ENCODE measurements at places on chromosomes 12 and 14.

GRCh38 chr12:84756961-84757360, 155.6 kb downstream of the SLC6A15 start:
- DNase-seq: peak; percentile 76

GRCh38 chr12:118921761-118922160, 59.6 kb upstream of the SRRM4 start:
- no peak for DNase-seq

GRCh38 chr12:75170640-75171185, 38.9 kb downstream of the KCNC2 start:
- no peak for DNase-seq

DNA sequence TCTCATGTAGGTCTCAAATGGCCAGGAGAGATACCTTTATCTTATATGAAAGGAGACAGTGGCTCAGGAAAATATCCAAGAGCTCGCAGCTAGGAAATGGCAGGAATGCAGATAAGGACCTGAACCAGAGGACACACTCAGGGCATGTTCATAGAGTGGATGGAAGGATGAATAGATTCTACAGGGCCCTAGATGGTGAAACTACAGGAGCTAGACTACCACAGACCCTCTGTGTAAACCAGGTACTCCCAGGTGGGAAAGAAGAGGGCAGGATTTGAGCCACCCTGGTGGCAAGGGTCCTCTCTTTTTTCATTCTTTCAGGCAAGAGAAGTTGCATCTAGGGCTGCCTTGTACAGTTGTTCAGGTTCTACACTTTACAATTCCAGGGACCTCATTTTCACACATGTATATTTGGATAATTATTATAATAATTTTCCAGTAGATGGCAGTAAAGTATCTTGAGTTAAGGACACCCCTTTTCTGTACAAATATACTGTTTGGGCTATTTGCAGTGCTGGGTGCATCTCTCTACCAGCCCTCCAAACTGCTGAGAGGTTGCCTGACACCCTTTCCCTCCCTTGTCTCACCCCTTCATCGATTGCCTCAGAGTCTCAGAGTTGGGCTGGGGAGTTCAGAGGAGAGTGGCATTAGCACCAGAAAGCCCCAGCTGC, 10.5 kb upstream of the ZDHHC22 start:
- DNase-seq: peak; percentile 16

DNA sequence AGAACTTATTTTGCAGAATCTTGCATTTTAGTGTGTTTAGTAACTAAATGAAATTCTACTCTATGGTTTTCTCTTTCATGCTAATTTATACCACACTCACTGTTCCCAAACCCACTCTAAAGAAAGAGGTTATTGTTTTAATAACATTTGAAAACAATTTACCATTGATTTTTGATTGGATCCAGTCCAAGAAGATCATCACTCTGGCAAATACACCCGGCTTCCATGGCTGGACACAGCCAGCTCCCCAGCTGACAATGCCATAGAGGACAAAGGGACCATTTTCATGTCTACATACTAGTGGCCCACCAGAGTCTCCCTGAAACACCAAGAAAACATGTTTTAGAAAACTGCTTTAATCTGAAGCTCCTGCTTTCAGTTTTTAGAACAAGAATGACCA, 42.4 kb downstream of the OVCH1 start:
- DNase-seq: no peak

- DNase-seq: no peak
Observed at GRCh38 chr12:74945771-74946198, 263.9 kb downstream of the KCNC2 start.

GRCh38 chr14:75273272-75274049, 5.2 kb upstream of the FOS start:
- peak; percentile 48 for DNase-seq

GRCh38 chr12:109767991-109768900, 54.6 kb downstream of the FAM222A start:
- DNase-seq: no peak

DNA sequence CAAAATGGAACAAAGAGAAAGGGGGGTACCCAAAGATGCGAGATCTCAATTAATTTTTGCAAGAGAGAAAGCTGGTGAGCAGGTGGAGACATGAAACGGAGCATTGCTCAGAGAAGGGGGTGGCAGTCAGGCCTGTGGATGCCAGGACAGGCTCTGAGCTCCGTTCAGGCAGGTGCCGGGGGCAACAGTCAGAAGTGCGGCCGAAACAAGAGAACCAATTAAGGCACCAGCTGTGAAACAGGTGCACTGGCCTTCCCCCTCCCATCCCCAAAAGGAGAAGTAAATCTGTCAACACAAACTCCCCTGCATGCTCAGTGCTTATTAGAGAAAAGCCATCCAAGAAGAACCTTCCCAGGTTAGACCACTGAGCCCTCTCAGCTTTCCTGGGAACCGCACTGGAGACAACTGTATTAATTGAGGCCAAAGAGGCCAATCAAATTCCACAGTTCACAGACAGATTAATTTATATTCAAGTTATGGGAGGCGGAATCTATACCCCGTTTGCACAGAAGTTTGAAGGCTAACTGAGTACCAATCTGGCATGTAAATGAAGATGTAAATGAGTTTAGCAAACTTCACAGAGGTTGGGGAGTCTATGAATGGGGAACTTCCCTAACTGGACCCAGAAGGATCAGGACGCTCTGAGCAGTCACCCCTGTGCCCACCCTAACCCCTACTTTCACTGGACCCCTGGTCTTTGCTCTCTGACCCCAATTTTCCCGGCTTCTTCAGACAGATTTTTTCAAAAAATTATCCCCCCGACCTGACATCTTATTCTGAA, 20.9 kb downstream of the OAS2 start:
- no peak for DNase-seq

Measured in EL (cell line).